Dorsolateral prefrontal cortex (tissue), 122 donors: ENCODE measurements at places on chromosomes 16 and 17.

GRCh38 chr16:11354733-11355574, 9.7 kb downstream of the RMI2 start:
- DNase-seq, result no peak

DNA sequence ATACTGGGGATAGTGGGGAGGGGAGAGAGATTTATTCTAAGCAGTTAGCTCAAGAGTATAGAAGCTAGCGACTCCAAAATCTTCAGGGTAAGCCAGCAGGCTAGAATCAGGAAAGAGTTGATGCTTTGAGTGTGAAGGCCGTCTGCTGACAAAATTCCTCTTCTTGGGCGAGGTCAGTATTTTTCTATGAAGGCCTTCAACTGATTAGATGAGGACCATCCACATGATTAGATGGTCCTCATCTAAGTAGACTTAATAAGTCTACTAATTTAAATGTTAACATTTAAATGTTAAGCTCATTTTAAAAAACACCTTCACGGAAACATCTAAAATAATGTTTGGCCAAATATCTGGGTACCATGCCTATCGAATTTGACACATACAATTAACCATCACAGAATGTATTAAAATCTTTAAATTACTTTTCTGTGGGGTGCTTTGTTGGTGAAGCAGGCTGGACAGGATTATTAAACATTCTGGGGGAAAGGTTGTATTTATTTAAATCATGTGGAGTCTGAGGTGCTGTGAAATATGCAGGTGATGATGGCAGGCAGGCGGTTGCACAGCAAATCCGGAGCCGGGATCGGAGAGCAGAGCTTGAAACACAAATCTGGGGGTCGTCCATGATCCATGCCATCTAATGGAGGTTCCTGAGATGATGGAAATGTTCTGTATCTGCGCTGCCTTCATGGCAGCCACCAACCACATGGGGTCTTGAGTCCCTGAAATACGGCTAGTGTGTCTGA, 49.8 kb upstream of the ADORA2B start:
- no peak for DNase-seq

- no peak for DNase-seq
Measured at GRCh38 chr16:46974352-46974751, 878 bp upstream of the DNAJA2 start.

- DNase-seq, result no peak
Measured at GRCh38 chr17:60303406-60304099, 88.4 kb downstream of the USP32 start.

DNA sequence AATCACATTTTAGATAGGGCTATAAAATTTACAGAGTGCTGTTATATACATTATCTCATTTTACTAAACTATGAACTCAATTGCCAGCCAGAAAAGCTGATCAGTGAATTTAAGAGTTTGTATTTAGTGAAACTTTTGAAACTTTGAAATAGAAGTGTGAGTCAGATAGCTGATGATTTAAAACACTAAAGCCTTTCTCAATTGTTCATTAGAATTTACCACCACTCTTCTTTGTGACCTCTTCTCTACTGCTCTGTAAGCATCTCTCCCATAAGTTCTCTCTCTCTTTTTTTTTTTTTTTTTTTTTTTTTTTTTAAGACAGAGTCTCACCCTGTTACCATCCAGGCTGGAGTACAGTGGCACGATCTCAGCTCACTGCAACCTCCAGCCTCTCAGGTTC, 43.7 kb downstream of the GOSR1 start:
- DNase-seq, result no peak

DNA sequence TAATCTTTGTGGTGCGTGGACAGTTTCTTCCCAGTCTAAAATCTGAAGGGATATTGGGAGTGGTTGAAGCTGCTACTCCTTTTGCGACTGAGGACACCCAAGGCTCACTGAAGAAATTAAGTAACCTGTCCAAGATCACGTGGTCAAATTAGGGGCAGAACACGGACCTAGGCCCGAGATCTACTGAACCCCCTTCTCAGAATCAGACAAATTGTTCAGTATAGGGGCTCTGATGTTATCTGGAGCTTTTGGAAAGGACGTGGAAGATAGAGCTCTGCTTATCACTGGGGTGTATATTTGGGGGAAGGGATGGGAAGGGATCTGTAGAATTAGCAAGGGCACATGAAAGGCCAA, 857 bp downstream of the TANGO6 start:
- no peak for DNase-seq

DNA sequence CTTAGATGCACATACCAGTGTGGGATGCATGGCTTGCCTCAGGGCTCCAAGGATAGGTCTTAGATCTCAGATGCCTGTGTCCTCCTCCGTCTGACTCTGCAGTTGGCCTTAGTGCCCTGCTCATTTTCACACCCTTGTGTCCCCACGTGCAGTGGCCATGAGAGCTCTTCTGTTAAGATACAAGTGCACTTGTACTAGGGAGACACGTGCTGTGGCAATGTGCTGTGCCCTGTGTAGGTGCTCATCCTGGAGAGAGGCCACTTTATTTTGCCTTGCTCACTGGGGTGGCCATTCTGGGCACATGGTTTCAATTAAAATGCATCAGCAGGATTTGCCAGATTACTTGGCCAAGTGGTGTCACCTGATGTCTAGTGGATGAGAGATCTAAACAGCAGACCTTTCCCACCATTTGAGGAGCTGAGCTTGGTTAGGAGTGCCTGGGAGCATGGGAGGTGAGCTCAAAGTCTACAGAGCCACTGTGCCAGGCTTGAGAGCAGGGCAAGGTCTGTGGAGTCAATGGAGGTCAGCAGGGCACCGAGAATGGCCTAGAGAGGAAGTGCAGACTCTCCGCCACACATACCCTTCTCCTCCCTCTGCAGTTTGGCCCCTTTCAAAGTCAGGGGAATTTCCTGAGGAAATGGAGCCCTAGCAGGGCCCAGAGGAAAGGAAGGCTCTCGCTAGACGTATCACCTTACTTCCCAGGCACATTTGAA, 25.2 kb upstream of the SMPD3 start:
- DNase-seq, result no peak

- DNase-seq, result no peak
Measured at GRCh38 chr16:4689091-4689671, 4.2 kb upstream of the NUDT16L1 start.

DNA sequence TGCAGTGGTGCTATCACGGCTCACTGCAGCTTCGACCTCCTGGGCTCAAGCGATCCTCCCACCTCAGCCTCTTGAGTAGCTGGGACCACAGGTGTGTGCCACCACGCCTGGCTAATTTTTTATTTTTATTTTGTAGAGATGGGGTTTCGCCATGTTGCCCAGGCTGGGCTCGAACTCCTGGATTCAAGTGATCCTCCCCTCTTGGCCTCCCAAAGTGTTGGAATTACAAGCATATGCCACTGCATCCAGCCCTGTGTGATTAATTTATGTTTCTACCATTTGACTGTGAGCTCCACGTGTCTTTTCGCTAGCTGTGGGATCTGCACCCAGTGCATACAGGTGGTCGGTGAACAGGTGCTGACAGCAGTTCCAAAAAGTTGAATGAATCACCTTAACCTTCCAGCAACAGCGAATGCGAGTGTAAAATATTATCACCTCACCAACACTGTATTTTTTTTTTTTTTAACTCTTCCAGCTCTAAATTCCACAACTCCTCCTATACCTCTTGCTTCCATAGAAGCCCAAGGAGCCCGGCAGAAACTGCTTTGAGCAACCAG, 484 bp upstream of the NUDT7 start:
- no peak for DNase-seq

DNA sequence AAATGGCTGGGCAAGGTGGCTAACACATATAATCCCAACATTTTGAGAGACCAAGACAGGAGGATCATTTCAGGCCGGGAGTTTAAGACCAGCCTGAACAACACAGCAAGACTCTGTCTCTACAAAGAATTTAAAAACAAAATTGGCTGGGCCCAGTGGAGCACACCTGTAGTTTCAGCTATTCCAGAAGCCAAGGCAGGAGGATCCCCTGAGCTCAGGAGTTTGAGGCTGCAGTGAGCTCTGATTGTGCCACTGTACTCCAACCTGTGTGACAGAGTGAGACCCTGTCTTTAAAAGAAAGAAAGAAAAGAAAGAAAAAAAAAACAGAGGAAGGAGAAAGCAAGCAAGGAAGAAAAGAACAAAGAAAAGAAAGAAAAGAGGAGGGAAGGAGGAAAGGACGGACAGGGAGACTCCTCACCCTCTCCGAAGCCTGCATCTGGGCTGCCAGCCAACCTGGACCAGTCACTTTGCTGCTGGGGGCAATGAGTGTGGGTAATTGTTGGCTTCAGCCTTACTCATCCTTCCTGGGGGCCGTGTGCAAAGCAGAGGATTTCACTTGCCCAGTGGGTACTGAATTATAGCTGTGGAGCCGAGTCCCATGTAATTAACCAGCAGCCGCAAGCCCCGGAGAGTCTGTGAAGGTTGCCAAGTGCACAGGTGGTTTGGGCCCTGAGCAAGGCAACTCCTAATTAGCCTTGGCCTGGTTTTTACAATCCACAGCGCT, 6.7 kb upstream of the MT4 start:
- DNase-seq, result peak; percentile 77

DNA sequence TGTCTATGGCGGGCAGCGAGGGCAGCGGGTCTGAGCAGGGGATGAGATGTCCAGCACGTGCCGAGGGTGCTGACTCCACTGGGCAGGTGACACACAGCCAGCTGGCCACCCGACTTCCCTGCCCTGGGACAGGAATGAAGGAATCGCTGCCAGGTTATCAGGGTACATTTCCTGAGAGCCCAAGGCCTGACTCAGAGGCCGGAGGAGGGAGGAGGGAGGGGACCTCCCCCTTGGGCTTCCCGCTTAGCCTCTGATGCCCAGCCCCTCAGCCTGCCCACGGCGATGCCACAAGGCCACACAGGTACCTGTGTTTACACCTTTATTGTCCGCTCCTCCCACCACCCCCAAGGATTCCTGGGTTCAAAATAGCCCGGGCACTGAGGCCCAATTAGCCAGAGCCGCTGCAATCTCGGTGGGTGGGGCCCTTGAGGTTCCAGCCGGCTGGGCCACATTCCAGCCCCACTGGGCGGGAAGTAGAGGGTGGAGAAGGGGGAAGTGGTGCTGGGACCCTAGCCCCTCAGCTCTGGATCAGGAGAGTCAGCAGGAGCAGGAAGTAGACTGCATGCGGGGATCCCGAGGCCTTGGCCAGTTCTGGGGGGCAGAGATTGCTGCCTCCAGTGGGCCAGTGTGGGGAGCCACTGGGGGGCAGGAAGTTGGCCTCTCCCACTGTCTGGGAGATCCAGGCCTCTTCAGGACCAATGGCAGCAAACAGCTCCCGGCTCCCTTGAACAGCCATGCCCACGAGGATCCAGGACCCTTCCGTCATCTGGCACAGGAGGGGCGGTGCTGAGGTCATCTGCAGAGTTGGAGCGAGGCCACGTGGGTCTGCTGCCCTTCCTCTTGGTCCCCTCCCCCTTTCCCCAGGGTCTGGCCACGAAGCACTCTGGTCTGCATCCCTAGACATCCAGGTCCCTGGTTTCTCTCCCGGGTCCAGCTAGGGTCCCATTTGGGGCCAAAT, 3.4 kb upstream of the PRSS8 start:
- DNase-seq, result no peak

GRCh38 chr17:193841-194806, 12.7 kb upstream of the DOC2B start:
- no peak for DNase-seq

- no peak for DNase-seq
Measured at GRCh38 chr16:72443809-72444208, 271.9 kb upstream of the PMFBP1 start.

- no peak for DNase-seq
Measured at GRCh38 chr17:5234645-5235576, at the start of gene SCIMP. TSS of gene SCIMP (minus strand) at chr17:5234860. CDS start at chr17:5234755, 105 bp downstream.

DNA sequence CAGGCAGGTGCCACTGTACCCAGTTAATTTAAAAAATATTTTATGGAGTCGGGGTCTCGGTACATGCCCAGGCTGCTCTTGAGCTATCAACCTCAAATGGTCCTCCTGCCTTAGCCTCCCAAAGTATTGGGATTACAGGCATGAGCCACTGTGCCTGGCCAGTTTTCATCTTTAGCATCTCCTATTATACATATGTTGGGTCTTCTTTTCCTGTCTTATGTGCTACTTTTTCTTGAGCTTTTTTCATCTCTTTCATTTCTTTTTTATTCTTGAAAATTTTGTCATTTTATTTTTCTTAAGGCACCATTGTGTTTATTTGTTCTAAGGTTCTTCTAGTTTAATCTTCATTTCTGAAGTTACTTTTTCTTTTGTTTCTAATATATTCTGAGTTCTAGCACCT, 20.7 kb downstream of the BANP start:
- no peak for DNase-seq

GRCh38 chr16:17474572-17474971, 3.8 kb upstream of the XYLT1 start:
- DNase-seq, result no peak

DNA sequence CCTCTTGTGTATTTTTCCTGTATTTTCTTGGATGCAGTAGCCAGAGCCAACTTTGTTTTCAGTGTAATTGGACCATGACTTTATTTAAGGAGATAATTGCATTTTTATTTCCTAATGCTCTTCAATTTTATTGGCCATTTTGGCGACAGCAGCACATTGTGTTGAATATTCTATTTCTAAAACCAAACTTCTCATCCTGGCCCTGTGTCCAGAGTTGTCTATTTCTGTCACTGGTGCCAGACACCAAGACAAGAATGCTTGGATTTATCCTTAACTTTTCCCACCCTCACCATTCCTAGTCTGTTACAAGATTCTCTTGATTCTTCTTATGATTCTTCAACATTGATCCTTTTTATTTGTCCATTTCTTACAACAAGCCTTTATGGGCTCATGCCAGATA, 37.1 kb downstream of the ARHGAP44 start:
- DNase-seq, result no peak

DNA sequence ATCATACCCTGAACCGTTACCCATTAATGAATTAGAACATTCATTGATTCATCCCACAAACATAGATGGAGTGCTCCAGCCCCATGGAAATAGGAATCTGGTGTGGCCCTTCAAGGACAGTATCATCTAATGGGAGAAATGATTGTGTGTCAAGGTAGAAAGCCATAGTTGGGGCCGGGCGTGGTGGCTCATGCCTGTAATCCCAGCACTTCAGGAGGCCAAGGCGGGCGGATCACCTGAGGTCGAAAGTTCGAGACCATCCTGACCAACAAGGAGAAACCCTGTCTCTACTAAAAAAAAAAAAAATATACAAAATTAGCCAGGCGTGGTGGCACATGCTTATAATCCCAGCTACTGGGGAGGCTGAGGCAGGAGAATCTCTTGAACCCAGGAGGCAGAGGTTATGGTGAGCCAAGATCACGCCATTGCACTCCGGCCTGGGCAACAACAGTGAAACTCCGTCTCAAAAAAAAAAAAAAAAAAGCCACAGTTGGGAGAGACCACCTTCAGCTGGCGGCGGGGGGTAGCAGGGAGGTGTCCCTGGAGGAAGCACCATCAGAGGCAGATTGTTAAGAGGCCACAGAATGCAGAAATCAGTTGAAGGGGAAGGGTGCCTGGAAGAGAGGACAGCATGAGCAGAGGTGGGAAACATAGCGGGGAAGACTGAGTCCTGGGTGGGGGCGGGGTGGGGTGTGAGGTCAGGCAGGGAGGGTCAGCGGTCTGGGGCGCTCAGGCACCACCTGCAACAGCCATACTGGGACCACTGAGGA, 60.0 kb downstream of the USP22 start:
- DNase-seq, result no peak

- DNase-seq, result no peak
Measured at GRCh38 chr17:59723607-59724006, 16.2 kb downstream of the VMP1 start.
